Glomerular endothelial cell (primary cell): ENCODE measurements at places on chromosomes 2 and 18. TPM values are rescaled to one million over a fixed set of nuclear protein-coding genes. Genes with fewer than 3 reads are reported as not detected.

The CRYGD gene
- not detected in 2 replicates for total RNA-seq

The FSHR gene
- total RNA-seq, result not detected in 2 replicates

DNA sequence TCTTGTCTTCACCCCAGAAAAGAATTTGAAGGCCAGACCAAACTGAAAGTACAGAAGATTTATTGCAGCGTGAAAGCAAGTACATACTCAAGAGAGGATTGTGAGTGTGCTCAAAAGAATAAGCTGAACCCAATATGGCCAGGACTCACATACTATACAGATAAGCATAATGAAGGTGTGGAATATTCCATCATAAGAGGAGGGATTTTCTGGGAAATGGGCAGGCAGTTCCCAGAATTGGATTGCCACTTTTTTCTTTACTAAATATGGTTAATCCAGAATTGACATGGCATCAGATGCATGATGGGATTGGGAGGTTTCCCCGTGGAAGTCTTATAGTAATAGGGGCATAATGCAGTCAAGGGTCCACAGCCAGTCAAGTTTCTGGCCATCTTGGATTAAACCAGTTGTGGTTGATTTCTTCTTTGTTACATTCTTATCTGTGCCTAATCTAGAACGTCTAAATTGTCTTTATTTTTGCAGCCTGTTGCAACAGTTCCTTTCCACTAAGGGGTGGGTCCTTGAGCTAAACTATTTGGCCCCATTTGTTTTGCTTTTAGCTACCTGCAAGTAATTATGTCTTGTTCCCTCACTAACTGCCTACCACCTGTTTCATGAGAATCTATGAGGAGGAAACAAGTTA, 9.0 kb downstream of the SP140L start:
- no peak for DNase-seq

- no peak for DNase-seq
These were observed 42.1 kb downstream of the GRHL1 start for GRCh38 chr2:9993488-9994165.
